Stimulated activated CD8-positive, alpha-beta memory T cell treated with anti-CD3 and anti-CD28 coated beads, Interleukin-4, amount 100 ng/mL, for 1 hour (primary cell): ENCODE measurements at places on chromosomes 1 and 21.

GRCh38 chr1:172588296-172589291, 55.6 kb downstream of the SUCO start:
- no peak for DNase-seq

DNA sequence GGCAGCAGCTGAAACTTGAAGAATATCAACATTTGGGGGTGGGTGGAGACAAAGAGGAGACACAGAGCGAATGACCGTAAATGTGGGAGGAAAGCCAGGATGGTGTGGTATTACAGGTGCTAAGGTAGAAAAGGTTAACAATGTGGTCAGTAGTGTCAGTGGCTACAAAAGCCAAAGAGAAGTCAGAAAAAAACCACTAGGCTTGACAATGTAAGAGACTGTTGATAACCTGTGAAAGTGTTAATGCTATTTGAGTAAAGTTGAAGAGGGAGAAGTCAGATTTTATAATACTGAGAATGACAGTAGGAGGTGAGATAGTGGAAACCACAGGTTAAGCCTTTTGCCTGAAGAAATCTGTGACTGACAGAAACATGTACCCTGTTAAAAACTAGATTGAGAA, 120.8 kb downstream of the CLEC20A start:
- no peak for DNase-seq

- no peak for DNase-seq
Measured at GRCh38 chr1:115115521-115116161, 26.3 kb upstream of the TSPAN2 start.

DNA sequence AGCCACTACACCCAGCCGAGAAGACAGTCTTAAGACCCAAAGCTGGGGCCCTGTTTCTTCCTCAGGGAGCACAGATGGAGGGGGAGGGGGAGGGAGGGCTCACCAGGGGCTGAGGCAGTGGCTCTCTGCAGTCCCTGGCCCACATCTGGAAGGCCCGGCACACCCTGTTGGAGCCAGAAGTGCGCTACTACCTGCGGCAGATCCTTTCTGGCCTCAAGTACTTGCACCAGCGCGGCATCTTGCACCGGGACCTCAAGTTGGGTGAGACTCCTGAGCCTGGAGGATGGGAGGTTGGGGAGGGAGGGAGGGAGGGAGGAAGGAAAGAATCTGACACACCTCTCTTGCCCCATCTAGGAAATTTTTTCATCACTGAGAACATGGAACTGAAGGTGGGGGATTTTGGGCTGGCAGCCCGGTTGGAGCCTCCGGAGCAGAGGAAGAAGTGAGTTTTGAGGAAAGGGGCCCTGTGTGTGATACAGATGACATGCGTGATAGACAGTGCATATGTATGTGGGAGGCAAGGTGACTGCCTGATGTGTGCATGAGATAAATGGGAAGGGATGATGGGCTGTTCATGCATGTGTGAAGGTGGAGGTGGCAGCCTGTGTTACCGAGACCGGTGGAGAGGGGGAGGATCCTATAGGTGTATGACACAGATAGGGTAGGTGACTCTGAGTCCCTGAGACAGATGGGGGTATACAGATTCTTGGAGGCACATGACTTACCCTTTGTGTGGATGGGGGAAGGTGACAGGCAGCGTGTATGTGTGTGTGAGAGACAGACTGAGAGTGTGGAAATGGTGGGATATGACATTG, 1.5 kb downstream of the PLK3 start:
- DNase-seq: no peak

GRCh38 chr1:53781654-53782053, 42.7 kb upstream of the GLIS1 start:
- DNase-seq: no peak
